ENCODE measurements at places on chromosomes 4 and X. TPM values are rescaled to one million over a fixed set of nuclear protein-coding genes. Genes with fewer than 3 reads are reported as not detected.

Gene POU4F2
- total RNA-seq = not detected

GRCh38 chr4:125322366-125322730 lies 7.6 kb downstream of the FAT4 start:
- no peak for DNase-seq

DNA sequence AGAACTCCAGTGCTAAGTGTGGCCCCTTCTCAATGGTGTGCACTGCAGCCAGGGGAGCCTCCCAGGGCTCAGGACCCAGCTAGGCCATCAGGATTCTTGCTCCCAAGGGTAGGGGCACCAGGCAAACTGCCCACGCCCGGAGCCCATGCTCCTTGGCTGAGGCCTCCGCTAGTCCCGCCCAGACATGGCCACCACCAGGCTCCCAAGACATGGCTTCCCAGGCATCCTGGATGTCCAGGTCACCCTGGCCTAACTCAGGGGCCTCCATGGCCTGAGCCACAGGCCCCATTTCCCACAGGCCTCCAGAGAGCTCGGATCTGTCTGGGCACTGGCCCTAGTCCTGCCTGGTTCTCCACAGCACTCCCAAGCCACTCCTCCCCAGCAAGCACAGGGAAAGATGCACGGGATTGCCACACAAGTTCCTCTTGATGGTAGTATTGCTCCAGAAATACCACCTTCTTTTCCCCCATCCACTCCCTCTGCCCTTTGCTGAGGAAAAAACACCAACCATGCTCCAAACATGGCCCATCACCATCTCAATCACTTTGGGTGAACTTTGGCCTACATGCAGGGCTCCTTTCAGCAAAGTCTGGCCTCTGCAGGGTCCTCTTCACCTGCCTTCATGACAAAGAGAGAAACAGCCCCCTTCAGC lies 274.7 kb upstream of the AGTR2 start:
- no peak for DNase-seq

- no peak for DNase-seq
These were observed 303.7 kb downstream of the CAMK2D start for GRCh38 chr4:113457886-113458285.

DNA sequence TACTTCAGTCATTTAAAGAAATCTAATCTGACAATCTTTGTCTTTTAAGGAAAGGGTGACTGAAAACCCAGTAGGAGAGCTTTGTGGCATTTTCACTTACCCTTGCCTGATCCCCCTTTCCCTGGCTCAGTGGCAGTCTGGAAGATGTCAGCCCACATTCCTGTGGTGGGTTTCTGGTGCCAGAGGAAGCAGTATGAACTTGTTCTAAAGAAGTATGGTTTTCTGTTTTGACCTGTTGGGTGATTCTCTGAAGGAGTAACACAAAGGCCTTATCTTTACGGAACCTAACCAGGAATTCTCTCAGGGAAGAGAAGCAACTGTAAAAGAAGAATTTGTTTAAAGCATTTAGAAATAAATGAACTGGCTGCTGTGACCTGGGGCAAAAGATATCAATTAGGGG lies 41.9 kb downstream of the BMP15 start:
- DNase-seq = no peak

- no peak for DNase-seq
These were observed 40.9 kb downstream of the IL1RAPL1 start for GRCh38 chrX:28628120-28628519.

DNA sequence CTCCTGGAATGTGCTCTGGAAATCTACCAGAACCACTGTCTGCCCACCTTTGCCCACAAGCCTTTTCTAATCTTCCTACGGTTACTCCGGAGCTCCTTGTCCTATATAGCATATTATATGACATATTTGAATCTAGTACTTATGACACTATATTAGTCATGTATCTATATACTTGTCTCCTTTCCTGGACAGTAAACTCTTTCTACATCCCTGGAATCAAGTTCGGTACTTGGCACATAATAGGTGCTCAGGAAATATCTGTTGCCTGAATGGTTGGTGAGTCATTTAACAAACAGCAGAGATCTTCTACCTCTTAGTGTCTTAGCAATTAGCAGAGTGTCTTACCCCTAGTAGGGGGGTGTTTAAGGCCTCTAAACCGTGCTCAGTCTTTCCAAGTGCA lies 123.6 kb downstream of the RELL1 start:
- no peak for DNase-seq

GRCh38 chr4:15385928-15386327 lies 41.9 kb upstream of the C1QTNF7 start:
- no peak for DNase-seq

GRCh38 chr4:127965803-127966175 lies 583 bp downstream of the ABHD18 start:
- peak; percentile 80 for DNase-seq
